PC-9 (cell line): ENCODE measurements at places on chromosomes 1 and 21.
A peak's percentile ranks its signal among the peaks of the same experiment; 100 is the strongest.

GRCh38 chr1:231882790-231883189 lies 256.2 kb downstream of the DISC1 start:
- H3K4me1 ChIP-seq, result no peaks in the 10 kb centered on the region
- no peak for DNase-seq
- H3K36me3 ChIP-seq, result no peaks in the 10 kb centered on the region
- H3K27me3 ChIP-seq, result no peaks in the 10 kb centered on the region
- no peak overlapping the region for H3K4me3 ChIP-seq

DNA sequence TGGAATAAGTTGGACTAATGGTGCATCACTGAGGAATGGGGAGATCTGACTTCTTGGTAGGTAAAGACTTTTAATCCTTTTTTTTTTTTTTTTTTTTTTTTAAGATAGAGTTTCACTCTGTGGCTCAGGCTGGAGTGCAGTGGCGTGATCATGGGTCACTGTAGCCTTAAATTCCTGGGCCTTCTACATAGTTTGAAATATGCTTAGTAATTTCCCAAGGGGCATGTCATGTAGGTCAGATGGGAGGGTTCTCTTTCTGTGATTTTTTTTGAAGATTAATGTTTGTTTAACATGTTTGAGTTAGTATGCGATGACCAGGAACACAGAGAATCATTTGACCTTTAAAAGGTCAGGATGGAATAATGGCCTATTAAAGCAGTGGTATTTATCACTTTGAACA lies 129.1 kb downstream of the S1PR1 start:
- no peaks in the 10 kb centered on the region for H3K36me3 ChIP-seq
- H3K4me1 ChIP-seq, result peaks cover 2% of the 10 kb centered on the region
- no peak for DNase-seq
- H3K4me3 ChIP-seq, result no peak overlapping the region
- no peak overlapping the region for H3K27ac ChIP-seq

DNA sequence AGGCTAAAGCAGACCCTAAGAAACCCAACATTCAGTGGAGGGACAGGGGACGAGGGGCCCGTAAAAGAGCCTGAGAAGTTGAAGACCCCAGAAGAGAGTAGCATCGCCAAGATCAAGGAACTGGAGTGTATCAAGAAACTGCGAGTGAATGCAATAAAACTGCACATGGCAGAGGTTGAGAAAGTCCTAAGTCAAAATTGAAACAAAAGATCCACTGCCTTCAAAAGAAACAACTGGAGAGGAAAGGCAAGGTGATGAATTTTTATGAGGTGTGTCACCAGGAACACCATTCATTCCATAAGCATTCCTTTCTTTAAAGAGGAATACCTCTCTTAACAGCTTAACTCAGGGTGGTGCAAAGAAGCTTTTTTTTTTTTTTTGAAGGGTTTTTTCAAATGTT lies 38.3 kb upstream of the ADORA3 start:
- H3K4me3 ChIP-seq, result 0 out of 2 replicates have a peak overlapping the region, but pooled peaks have one; percentile 8
- H3K4me1 ChIP-seq, result peaks cover 29% of the 10 kb centered on the region
- H3K36me3 ChIP-seq, result no peaks in the 10 kb centered on the region
- H3K27ac ChIP-seq, result peak overlapping the region; percentile 19; the same call in 1 of the 2 replicates
- H3K27me3 ChIP-seq, result no peaks in the 10 kb centered on the region
- DNase-seq, result peak; percentile 9

DNA sequence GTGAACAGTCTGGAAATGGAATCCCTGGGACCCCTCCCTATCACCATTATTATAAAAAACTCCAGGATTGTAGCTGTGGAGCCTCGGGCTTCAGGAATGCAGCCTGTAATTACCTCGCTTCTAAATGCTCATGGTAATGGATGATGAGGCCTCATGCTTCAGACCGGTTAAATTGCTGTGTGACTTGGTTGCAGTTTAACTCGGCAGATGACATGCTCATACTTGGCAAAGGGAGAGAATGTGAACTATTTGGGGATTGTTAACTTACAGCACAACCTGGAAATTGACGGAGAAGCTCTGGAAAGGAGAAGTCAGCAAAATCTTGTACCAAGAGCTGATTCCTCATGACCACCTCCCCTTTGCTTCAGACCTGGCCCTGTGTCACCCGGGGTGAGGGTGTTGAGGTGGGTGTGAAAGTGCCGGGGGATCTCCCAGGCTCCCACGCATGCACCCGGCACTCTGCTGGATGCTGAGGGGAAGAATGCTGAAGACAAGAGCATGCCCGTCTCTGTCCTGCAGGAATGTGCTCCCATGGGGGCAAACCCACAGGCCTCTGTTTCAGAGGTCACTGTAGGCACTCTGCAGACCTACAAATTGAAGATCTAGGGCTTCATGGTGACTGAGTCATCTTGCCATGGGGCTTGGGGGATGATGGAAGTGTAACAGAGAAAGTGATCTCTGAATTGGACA lies 364.8 kb downstream of the RPS6KC1 start:
- no peaks in the 10 kb centered on the region for H3K36me3 ChIP-seq
- no peaks in the 10 kb centered on the region for H3K4me1 ChIP-seq
- no peak for DNase-seq
- no peak overlapping the region for H3K27ac ChIP-seq

- H3K27me3 ChIP-seq, result no peaks in the 10 kb centered on the region
- H3K4me3 ChIP-seq, result no peak overlapping the region
- no peaks in the 10 kb centered on the region for H3K36me3 ChIP-seq
- DNase-seq, result no peak
- peaks cover 18% of the 10 kb centered on the region; the same call in 1 of the 2 replicates for H3K4me1 ChIP-seq
These were observed 4.2 kb downstream of the HHAT start for GRCh38 chr1:210332719-210333398.

- H3K4me3 ChIP-seq, result no peak overlapping the region
- DNase-seq, result no peak
- H3K4me1 ChIP-seq, result peaks cover 45% of the 10 kb centered on the region
- H3K36me3 ChIP-seq, result no peaks in the 10 kb centered on the region
- H3K27me3 ChIP-seq, result no peaks in the 10 kb centered on the region
These were observed 42.8 kb upstream of the USP24 start for GRCh38 chr1:55257958-55258357.

GRCh38 chr1:237938553-237938952 lies 47.8 kb upstream of the ZP4 start:
- no peaks in the 10 kb centered on the region for H3K36me3 ChIP-seq
- H3K4me3 ChIP-seq, result no peak overlapping the region
- no peaks in the 10 kb centered on the region for H3K27me3 ChIP-seq
- no peak for DNase-seq

DNA sequence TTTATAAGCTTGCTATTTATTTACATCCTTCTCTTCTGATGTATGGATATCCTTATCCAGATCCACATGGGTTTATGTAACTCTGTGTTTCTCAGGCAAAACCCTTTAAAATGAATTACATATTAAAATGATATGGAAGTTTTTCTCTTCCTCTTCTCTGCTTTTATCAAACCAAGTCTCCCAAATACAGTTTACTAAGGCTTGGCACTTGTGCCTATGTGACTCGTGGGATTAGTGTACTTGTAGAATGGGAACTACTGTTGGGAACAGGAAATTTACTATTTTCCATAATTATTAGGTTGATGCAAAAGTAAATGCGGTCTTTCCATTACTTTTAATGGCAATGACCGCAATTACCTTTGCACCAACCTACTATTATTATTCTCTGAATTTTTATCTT lies 14.8 kb downstream of the SIM2 start:
- no peaks in the 10 kb centered on the region for H3K4me1 ChIP-seq
- no peak overlapping the region for H3K4me3 ChIP-seq
- H3K36me3 ChIP-seq, result peaks cover 11% of the 10 kb centered on the region; the same call in 1 of the 2 replicates
- H3K27ac ChIP-seq, result no peak overlapping the region
- no peaks in the 10 kb centered on the region for H3K27me3 ChIP-seq

DNA sequence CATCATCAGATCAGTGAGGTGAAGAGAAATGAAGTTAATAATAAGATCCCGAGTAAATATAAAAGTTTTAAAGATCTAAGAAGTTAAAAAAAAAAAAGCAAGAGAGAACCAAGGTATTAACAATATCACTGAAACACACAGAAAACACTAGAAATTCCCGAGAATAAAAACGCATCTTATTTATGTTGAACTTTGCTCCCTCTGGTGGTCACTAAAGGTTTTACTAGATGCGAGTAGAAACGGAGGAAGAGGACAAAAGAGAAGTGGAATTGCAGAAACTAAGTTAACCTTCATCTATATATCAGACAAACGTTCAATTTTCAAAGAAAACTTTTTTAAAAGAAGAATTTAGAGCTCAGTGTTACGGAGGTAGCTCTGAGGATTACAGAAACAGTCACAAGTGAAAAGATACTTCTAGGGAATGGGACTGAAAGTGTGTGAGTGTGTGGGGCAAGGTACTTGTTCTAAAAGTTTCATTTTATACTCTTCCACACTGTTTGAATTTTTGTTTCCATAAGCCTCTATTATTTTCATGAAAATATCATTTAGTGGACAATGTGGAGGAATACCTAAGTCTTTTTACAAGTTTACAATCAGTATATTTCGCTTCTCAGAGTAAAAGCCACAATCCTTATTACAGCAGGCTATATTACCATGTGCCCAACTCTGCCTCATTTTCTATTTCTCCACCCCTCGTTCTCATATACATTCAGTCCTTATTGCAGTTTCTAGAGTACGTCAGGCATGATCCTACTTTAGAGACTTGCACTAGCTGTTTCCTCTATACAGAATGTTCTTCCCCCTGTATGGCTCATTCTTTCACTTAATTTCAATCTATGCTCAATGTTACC lies 19.7 kb downstream of the ACBD6 start:
- no peaks in the 10 kb centered on the region for H3K4me1 ChIP-seq
- peak; percentile 45 for DNase-seq
- H3K27ac ChIP-seq, result no peak overlapping the region
- no peak overlapping the region for H3K4me3 ChIP-seq
- no peaks in the 10 kb centered on the region for H3K27me3 ChIP-seq

DNA sequence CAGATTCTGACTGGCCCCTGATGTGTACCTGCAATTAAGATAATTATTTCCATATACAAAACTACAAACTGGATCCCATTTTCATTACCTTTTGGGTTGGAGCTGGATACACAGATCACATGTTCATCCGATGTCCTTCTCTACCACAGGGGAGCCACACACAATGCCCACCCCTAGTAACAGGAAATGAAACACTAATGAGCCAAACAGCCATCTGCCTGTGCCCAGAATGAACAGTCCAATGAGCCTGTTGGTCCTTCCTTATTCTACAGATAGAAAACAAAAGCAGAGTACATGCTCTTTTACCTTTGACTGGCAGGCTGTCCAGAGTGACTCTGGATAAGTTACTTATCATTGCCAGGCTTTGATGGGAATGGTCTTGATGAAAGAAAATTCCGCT lies 68.6 kb downstream of the SIPA1L2 start:
- no peak for DNase-seq
- no peaks in the 10 kb centered on the region for H3K4me1 ChIP-seq

- H3K4me1 ChIP-seq, result peaks cover 16% of the 10 kb centered on the region
- peak overlapping the region; percentile 95 for H3K27ac ChIP-seq
These were observed 872 bp downstream of the GPBP1L1 start for GRCh38 chr1:45685308-45686014.

GRCh38 chr21:46326110-46326703 lies 2.3 kb downstream of the PCNT start:
- H3K4me3 ChIP-seq, result peak overlapping the region; percentile 71
- H3K4me1 ChIP-seq, result peaks cover 14% of the 10 kb centered on the region
- H3K27ac ChIP-seq, result no peak overlapping the region
- peak; percentile 20 for DNase-seq
- no peaks in the 10 kb centered on the region for H3K27me3 ChIP-seq
- H3K36me3 ChIP-seq, result no peaks in the 10 kb centered on the region

- peak; percentile 84 for DNase-seq
- H3K4me3 ChIP-seq, result peak overlapping the region; percentile 53; the same call in 1 of the 2 replicates
- no peak overlapping the region for H3K27ac ChIP-seq
- no peaks in the 10 kb centered on the region for H3K27me3 ChIP-seq
- H3K36me3 ChIP-seq, result no peaks in the 10 kb centered on the region
These were observed 34.2 kb downstream of the BATF3 start for GRCh38 chr1:212665241-212666115.

GRCh38 chr1:214966346-214966745 lies 116.2 kb upstream of the KCNK2 start:
- DNase-seq, result no peak
- H3K27ac ChIP-seq, result no peak overlapping the region
- H3K36me3 ChIP-seq, result no peaks in the 10 kb centered on the region
- H3K4me1 ChIP-seq, result no peaks in the 10 kb centered on the region
- no peaks in the 10 kb centered on the region for H3K27me3 ChIP-seq

- no peaks in the 10 kb centered on the region for H3K36me3 ChIP-seq
- no peak overlapping the region for H3K4me3 ChIP-seq
- no peaks in the 10 kb centered on the region for H3K27me3 ChIP-seq
- no peaks in the 10 kb centered on the region for H3K4me1 ChIP-seq
These were observed 88.4 kb downstream of the ST6GALNAC5 start for GRCh38 chr1:76955652-76956051.

GRCh38 chr1:193538680-193539079 lies 352.3 kb upstream of the B3GALT2 start:
- H3K27ac ChIP-seq, result no peak overlapping the region
- no peaks in the 10 kb centered on the region for H3K36me3 ChIP-seq
- peaks cover 13% of the 10 kb centered on the region; the same call in 1 of the 2 replicates for H3K4me1 ChIP-seq
- no peak overlapping the region for H3K4me3 ChIP-seq

DNA sequence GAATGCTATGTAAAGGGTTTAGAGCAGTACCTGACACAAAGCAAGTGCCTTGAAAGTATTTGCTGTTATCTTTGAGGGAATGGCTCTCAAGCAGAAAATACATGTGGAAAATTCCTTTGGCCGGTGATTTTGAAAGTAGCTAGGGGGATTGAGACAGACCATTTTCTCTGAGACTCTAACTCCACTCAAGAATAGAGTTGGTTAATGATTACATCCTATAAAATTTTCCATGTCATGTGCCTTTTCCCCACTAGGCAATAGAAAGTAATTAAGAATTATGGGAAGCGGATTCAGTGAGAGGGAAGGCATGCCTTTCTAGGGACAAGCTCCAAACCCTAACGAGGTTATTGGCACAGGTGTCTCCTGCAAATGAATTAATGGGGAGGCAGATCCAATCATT lies 276.0 kb downstream of the GPATCH2 start:
- DNase-seq, result no peak
- no peak overlapping the region for H3K27ac ChIP-seq
- H3K4me1 ChIP-seq, result no peaks in the 10 kb centered on the region

DNA sequence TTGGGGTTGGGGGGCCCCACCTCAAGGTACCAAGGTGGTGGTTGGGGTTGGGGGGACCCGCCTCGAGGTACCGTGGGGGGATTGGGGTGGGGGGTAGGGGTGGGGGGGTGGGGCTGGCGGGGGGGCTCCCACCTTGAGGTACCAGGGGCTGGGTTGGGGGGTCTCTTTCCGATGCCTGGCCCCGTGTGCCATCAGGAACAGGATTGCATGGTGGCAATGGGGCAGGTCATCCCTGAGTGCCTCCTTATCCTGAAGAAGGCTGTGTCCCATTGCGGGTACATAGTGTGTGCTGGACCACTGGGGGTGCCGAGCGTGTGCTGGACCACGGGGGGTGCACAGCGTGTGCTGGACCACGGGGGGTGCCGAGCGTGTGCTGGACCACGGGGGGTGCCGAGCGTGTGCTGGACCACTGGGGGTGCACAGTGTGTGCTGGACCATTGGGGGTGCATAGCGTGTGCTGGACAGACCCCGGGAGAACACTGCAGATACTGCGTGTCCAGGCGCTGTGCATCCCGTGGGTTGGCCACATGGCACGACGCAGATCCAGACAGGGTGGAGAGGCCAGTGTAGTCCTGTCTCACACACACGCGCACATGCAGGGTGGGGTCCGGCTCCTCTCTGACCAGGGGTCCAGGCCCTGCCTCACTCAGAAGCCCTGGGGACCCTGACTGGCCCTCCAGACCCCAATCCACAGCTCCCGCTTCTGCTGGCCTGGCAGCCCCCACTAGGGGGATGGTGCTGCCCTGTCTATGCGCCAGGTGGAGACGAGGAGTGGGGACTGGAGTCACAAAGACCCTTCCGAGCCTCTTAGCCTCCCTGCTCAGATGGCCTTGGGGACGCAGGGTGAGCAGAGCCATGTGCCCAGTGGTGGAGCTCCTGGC lies 4.2 kb downstream of the SCNN1D start:
- H3K4me3 ChIP-seq, result no peak overlapping the region
- DNase-seq, result no peak
- H3K27me3 ChIP-seq, result no peaks in the 10 kb centered on the region
- no peak overlapping the region for H3K27ac ChIP-seq
